Stimulated activated CD8-positive, alpha-beta memory T cell treated with anti-CD3 and anti-CD28 coated beads, Interleukin-7, amount 100 ng/mL, for 4 hours (primary cell): ENCODE measurements at places on chromosomes 7 and 10.

DNA sequence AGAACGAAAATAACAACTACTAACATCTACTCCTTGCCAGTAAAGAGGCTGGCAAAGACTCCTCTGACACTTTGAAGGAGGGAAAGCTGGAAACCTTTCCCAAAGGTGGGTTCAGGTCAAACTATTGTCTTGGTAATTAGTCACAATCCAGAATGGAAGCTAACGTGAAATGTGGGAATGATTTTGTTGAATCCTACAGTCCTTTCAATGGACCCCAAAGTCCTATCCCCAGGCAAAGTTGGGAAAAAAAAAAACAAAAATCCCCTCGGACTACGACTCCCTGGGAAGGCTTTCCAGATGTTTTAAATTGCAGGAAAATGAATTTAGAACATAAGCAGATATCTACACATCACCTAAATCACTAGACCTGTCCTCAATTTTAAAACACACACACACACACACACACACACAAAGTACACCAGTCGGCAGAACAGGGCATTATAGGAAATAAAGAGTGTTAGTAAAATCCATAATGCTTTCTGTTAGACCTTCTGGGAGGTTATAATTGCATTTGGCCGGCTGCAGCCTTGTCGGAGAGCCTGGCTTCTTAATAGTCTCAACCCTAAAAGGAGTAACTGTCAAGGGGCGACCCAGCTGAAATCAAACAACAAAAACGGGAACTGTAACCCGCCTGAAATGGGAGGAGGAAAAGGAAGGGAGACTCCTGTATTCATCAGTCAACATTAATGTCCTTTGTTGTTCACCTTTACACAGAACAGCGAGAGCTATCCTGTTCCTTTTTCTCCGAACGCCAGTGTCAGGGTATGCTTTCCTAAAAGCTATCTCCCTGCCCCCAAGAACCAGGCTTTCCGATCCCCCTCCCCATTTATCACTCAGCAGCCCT lies 1.5 kb downstream of the DOCK4 start:
- DNase-seq = no peak

DNA sequence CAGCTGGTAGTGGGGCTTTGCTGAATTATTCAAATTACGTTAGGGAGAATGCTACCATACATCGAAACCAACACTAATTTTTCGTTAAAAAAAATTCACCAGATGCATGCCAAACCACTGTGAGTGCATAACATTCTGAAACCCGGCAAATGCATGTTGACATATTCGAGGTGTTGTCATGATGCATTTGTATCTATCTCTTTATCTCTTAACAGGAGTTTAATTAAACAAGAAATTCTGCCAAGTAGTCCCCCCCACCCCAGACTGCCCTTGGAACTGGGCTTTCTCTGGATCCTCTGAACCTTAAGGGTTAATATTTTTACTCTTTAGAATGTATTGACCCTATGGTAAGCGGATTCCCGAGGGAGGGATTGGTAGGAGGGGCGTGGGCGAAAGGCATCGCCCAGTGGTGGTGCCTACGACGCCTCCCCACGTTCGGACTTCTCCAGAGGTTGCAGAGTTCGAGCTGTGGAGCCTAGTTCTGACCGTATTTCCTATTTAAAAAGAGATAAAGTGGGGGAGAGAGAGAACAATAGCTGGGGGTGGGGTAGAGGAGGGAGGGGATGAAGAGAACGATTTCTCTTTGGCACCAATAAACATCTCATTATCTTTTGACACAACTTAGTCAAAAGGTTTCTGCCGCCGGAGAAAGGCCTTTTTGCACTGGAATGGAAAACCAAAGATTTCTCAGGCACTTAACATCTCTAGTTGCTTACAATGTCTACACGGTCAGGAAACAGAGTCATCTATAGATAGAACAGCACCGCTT lies 7.2 kb downstream of the DLX6 start:
- DNase-seq = no peak

DNA sequence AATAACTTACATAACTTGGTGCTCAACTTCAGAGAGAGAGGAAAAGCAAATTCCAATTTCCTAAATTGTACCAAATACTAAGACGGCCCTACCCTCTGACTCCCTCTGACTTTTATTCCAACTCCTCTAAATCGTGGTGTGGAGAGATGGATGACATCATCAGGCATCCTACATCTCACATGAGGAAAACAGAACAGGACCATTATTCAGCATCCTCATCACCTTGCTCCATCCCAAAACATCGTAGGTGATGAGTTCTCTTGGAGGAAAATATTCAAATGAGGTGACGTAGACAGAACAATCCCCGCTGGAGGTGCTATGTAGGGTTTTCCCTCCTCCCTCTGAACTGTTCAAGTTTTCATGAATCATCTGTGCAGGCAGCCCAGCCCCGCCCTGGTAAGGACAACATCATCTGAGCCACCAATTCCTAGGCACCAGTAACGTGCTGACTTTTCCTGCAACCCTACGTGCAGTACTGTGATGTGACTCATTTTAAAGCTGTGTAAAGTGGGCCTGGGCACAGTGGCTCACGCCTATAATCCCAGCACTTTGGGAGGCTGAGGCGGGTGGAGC lies 167.2 kb downstream of the CALN1 start:
- no peak for DNase-seq

- DNase-seq = no peak
Observed at GRCh38 chr10:102243309-102243708, 2.0 kb upstream of the PITX3 start.

DNA sequence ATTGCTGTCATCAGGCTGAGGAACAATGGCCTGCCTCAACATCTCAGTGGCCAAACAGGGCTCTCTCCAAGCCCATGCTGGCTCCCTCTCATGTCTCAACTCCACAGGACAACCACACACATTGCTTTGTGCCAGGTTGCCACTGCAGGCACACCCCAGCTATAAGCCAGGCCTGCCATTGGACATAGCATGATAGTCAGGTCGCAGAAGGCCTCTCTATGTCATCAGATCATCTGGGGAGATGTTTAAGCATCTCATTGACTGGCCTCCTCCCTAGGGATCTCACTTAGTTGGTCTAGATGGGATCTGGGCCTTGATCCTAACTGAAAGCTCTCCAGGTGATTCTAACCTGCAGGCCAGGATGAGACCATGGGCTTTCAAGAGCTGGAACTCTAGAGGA lies 257.2 kb downstream of the GRID1 start:
- no peak for DNase-seq

- no peak for DNase-seq
Observed at GRCh38 chr10:62618576-62619412, 185.7 kb upstream of the ADO start.

DNA sequence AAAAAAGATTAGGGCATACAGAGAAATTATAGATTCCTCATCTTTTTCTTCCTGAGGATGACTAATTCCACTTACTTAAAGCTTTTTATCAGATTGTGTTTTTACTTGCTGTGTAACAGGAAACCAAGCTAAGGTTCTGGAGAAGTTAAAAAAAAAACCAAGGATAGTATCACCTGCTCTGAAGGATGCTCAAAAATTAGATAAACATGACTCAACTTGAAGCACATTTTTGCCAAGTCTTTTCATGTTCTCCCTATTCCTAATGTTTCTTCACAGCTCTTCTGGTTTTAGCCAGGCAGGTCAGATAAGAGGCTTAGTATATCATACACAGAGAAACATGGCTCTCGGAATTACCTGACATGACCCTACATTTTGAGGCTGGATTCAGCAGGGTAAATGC lies 90.3 kb downstream of the CPEB3 start:
- no peak for DNase-seq

GRCh38 chr10:43479275-43479674 lies 42.4 kb downstream of the ZNF487 start:
- no peak for DNase-seq

DNA sequence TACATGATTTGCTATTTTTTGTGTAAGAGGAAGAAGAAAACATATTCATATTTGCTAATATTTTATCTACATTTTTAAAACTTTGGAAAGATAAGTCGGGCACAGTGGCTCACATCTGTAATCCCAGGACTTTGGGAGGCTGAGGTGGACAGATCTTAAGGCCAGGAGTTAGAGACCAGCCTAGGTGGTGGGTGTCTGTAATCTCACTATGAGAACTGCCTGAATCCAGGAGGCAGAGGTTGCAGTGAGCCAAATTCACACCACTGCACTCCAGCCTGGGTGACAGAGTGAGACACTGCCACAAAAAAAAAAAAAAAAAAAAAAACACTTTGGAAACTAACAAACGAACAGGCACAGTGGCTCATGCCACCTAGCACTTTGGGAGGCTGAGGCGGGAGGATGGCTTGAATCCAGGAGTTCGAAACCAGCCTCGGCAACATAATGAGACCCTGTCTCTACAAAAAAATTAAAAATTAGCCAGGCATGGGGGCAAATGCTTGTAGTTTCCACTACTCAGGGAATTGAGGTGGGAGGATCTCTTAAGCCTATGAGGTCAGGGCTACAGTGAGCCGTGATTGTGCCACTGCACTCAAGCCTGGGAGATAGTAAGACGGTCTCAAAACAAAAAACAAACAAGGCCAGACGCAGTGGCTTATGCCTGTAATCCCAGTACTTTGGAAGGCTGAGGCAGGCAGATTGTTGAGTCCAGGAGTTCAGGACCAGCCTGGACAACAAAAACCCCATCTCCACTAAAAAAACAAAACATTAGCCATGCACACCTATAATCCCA lies 25.6 kb downstream of the HERC4 start:
- DNase-seq = no peak

GRCh38 chr7:23353172-23353571 lies 54.0 kb downstream of the MALSU1 start:
- DNase-seq = no peak

GRCh38 chr10:130772676-130773075 lies 538.8 kb downstream of the TCERG1L start:
- no peak for DNase-seq

GRCh38 chr10:23695825-23696420 lies 257.0 kb downstream of the OTUD1 start:
- DNase-seq = no peak

DNA sequence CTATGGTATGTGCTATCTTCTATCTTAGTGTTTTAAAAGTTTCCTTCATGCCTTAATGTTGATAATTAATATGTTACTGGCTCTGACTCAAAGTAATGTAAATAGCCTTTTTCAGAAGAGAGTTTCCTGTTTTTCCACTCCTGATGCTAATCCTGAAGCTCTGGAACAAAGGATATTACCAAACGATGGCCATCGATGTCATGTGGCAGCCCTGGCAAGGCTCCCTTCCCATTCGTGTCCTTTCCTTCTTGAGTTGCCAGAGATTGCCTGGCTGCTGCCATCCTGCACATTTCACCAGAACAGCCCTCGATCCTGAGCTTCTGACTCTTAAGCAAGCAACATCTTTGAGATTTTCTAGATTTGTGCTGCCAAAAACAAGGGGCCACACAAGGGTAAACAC lies 46.0 kb downstream of the RNF133 start:
- DNase-seq = no peak

DNA sequence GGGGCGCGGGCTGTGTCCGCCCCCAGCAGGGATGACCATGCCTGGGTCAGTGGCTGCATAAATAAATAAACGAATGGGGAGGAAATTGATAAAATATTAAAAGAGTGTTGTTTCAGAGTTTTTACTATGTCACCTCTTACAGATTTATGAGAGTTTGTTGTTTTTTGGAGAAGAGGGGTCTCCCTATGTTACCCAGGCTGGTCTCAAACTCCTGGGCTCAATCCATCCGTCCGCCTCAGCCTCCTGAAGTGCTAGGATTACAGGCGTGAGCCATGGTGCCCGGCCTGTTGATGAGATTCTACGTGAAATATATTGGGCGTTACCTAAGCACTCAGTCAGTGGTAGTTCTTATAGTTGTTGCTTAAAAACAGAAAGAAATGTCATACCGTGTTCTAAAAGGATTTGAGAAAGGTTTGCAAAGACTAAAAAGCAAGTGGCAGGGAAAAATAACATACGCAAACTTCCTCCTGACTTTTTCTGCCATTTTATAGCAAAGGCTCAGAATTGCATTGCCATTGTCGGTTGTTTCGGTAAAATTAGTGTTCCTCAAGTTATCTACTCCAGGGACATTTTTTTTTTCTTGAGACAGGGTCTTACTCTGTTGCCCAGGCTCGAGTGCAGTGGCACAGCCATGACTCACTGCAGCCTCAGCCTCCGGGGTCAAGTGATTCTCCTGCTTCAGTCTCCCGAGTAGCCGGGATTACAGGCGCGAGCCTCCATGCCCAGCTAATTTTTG lies 39.5 kb upstream of the FOXK1 start:
- DNase-seq = no peak

DNA sequence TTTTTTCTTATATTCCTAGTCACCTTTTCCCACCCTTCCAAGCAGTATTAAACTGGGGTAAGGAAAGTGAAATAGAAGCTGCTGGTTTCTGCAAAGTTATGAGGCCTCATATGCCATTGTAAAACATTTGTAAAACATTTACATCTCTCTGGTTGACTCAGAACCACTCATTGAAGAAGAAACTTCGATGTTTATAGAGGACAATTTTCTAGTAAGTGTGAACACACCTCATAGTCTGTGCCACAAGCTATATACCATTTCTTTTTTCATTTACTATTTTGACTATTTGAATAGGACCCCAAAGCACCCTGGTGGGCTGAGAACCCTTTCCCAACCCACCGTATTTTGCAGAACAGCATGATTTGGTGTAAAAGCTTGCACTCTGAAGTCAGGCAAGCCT lies 12.9 kb upstream of the ITGB1 start:
- DNase-seq = no peak

DNA sequence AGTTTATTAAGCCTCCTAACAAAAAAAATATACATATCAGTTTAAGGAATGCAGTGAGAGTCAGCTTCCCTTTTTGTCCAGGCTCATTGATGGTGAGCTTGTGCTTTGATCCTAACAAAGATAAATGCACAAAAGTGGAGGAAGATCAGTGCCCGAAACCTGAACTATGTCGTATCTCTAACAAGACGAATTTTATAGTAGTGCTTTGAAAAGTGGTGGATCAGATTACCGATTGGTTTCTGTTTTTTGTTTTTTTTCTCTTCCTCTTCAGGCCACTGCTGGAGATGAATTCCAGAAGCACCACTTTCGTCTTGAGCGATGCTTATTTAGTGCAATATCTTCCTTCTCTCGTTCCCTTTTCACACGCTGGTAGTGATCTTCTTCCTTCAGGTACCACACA lies 72.8 kb downstream of the RHOBTB1 start:
- no peak for DNase-seq

DNA sequence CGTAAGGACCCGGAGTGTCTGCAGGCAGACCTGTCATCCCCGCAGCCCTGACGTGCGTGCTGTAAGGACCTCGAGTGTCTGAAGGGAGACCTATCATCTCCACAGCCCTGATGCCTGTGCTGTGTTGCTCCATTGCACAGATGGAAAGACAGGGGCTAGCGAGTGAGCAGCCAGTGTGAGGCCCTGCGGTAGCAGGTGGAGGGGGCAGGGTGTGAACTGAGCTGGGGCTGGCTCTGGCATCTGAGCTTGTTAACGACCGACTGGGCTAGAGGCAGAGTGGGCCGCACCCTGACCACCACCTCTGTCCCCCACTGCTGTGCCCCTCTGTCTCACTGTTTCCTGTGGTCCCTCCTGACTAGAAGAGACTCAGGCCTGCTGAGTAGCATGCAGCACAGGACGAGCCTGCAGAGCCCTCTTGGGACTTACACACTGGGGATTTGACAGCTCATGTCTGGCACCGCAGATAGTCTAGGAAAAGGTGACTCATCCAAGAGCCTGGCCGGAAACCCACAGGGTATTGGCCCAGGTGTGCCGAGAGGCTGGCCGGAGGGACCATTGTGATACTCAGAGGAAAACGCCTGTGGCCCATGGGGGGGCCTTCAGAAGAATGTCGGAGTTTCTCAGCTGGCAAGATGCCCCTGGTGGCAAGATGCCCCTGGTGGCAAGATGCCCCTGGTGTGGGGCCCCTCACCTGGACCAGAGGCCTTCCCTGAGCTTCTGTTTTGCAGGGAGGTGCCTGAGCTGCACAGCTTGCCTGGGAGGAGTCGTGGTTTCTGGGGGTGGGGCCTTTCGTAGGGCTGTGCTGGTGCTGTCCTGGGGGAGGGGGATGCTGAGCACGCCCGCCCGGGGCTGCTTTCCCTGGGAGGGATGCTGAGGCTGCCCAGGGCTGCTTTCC lies 34.3 kb downstream of the INPP5A start:
- DNase-seq = no peak
